ENCODE measurements at places on chromosomes 11 and 22.

GRCh38 chr22:47634347-47634746, 871.9 kb downstream of the TBC1D22A start:
- no peak for DNase-seq

DNA sequence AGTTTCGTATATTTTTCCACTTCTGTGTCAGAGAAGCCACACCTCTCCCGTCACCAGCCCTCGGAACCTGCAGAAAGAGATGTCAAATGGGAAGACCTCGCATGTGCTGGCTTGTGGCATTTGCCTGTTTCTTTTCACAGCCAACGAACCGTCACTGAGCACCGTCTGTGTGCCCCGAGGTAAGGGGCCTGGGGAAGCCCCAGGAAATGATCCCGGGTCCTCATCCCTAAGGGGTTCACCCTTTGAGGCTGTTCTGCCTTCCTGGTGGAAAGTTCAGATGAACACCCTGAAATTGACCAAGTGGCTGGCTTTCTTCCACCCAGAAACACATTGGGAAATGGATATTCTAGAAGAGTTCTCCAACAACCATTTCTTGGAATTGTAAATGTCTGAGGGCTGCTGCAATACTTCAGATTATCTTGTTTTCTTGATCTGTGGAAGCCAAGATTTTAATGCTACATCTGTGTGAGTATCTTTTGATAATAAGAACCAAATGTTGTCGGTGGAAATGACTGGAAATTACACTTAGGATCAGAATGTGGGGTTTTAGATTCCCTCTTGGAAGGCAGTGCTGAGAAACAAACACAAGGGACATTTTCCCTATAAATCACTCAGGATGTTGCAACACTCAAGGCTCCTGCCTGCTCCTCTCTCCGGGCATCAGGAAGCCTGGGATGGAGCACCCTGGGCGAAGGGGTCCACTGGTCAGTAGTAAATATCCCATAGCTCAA, 37.6 kb downstream of the RIBC2 start:
- DNase-seq: no peak

DNA sequence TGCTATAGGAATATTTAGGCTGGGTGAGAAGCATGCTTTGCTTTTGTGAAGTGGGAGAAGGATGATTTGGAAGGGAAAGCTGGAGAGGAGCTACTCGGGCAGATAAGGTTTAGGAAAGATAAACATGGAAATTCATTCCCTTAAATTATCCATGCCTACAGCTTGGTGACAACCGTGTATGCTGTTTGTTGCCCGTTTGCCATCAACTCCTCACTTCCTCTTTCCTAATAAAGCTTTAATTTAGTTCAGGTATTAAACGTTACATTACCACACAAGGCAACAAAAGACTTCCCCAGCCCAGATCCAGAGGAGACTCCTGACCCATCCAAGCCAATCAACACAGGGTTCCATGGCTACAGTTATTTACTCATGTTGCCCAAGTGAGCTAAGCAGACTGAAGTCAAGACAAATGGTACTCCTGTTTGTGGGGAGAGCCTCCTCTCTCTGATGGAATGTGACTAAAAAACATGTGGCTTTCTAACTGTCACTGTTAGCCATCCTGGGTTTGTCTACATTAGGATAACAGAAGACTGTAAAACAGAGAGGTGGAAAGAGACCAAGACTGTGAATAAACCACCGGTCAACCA, 101.7 kb upstream of the GRAMD1B start:
- DNase-seq: no peak

DNA sequence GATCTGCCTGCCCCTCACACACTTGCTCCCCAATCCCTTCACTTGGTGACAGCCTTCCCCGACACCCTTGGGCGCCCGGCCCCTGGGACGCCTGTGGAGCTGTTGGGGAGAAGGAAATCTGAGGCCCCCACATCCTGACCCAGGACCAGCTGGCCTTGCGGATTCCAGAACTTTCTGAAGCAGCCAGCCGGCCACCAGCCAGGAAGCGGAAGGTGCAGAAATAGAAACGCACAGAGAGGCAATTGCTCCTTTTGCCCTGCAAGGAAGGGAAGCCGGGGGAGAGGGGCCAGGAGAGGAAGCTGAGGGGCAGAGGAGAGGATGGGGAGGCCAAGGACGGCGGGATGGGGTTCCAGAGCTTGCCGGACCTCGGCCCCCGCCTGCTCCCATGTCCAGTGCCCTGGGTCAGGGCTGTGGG, 66.7 kb upstream of the LINC01488 start:
- DNase-seq: no peak

DNA sequence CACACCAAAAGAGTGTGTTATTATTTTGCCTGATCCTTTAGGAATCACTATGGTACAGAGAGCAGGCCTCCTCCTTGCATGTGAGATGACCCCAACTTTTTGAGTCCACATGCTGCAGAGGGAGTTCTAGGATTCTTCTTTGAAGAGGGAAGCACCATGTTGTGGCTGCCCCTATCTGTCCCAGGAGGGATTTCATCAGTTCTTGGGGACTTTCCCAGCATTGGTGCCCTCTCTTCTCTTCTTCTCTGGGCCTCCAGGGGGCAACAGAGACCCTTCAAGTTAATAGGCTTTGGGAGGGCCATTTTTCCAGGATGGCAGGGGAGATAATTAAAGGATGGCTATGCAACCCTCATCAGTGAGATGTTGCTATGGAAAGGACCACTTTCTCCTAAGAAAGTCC, 3.6 kb downstream of the MMP1 start:
- DNase-seq: peak; percentile 33

- DNase-seq: no peak
Observed at GRCh38 chr11:129131316-129131715, 60.8 kb downstream of the ARHGAP32 start.

DNA sequence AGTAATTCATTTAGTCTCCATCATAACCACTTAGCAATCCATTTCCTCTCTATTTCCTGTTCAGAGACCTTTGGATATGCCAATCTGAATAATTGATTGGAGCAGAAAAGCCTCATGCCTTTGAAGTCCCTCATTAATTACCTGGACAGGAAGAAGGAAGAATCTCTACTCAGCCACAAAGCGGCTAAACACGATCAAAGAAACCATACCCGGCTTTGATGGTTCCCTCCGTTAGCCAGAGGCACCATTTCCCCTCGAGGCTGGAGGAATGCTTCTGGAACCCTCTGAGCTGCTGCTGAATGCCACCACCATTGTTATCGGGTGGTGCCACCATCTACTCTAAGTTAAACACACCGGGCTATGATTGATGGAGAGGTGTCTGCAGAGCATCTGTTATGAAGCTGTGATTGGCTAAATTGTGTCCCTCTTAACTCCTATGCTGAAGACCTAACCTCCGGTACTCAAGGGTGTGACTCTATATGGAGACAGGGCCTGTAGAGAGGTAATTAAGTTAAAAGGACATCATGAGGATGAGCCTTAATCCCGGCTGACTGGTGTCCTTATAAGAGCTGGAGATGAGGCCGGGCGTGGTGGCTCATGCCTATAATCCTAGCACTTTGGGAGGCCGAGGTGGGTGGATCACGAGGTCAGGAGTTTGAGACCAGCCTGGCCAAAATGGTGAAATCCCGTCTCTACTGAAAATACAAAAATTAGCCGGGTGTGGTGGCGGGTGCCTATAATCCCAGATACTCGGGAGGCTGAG, 168.6 kb downstream of the CTTN start:
- no peak for DNase-seq

GRCh38 chr11:112315057-112315720, 54.5 kb upstream of the PLET1 start:
- no peak for DNase-seq

Data from GM10248 (cell line).